ENCODE measurements at places on chromosomes 11 and 22.

DNA sequence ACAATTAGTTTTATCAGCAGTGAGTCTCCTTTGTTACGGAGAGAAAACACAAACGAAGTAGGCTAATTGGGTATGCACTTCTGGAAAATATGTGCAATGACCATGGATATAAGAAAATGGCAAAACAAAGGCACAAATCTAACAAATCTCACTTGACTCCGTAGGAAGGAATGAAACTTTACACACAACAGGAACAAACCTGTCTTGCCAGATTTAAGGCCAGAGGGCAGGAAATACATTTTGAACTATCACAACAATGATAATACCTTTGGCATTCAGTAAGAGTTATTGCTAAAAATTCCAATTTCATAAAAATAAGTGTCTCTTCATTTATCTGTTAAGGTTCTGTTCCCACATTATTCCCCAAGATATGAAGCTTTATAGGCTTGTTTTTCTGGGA, 36.6 kb downstream of the SLC25A17 start:
- no peak for DNase-seq

- DNase-seq, result no peak
Observed at GRCh38 chr22:46604306-46604690, 15.9 kb upstream of the GRAMD4 start.

GRCh38 chr11:117790279-117790678, 6.7 kb downstream of the DSCAML1 start:
- no peak for DNase-seq

- no peak for DNase-seq
Observed at GRCh38 chr11:127998421-127998820, 588.9 kb downstream of the ETS1 start.

DNA sequence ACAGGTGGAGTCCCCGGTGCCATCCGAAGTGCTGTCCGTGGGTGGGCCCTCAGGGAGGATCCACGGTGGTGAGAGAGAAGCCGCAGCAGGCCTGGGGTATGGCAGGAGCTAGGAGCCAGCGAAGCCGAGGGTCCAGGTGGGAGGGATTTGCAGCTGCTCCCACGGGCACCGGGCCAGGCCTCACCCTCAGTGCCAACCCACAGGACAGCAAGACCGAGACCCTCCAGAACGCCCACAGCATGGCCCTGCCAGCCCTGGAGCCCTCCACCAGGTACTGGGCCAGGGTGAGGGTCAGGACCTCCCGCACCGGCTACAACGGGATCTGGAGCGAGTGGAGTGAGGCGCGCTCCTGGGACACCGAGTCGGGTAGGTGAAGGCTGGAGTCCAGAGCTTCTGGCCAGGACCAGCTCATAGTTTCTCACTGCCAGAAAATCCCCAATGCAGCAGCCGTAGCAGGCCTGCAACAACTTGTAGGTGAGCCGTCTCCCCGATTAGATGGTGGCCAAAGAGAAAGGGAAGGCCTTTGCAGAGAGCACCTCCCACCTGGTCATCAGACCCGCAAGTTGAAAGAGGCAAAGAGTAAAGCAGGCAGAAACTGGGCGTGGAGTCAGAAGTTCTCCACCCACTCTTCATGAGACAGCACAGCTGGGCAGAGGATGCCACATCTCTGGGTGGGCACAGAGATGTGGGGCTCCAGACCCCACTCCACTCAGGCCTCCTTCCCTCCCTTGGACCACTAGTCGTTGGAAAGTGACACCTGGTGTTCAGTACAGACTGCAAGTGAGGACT, 20.4 kb downstream of the CSF2RB start:
- DNase-seq, result no peak

DNA sequence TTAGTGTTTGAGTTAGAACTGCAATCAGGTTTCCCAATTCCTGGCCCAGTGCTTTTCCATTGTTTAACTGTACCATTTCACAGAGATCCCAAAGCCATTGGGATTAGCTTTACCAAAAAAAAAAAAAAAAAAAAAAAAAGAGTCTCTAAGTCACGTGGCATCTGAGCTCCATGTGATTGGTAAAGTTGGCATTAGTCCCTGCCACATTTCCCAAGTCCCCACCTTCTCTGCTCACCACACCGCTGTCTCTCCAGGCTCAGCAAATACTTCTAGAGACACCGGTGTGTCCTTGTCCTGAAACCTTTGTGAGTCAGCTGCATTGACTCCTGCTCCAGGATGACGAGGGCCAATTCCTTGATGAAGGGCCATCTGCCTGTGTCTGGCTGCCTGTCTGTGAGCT, 305.3 kb downstream of the KIRREL3 start:
- DNase-seq, result no peak

DNA sequence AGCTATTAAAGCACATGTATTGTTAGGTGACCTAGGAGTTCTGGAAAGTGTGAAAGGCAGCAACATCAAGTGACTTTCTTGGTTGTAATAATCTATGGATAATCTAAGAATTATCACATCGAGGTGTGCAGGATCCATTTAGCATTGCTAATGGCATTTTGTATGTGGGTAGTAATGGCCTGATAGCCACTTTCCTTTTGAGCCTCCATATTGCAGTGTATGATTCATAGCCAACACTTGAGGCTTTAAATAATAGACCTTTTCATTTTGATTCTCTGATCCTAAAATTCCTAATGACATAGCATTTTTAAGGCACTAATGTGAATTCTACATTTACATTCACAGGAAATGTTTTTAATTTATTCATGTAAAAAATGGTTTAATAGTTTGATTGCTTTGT, 759.4 kb downstream of the NELL1 start:
- DNase-seq, result no peak

DNA sequence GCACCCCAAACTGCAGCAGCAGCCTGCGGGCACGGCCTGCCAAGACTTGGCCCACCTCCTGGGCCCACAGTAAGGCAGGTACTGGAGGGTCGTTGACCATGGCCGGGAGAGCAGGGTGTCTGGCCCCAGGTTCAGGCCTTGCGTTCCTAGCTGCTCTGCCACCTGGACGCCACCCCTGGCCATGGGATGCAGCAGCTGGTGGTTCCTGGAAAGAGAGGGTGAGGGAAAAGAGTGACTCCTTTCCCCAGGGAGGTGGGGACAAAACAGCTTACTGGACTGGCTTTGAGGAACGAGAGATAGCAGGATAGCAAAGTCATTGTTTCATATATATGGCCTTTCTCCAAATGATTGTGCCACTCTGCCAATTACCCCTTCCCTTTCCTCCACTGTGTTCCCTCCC, 1.8 kb downstream of the BSCL2 start:
- DNase-seq, result peak; percentile 59

Data from body of pancreas (tissue), 4 donors.